ENCODE measurements at places on chromosomes 7 and 10. TPM values are rescaled to one million over a fixed set of nuclear protein-coding genes. Genes with fewer than 3 reads are reported as not detected.

DNA sequence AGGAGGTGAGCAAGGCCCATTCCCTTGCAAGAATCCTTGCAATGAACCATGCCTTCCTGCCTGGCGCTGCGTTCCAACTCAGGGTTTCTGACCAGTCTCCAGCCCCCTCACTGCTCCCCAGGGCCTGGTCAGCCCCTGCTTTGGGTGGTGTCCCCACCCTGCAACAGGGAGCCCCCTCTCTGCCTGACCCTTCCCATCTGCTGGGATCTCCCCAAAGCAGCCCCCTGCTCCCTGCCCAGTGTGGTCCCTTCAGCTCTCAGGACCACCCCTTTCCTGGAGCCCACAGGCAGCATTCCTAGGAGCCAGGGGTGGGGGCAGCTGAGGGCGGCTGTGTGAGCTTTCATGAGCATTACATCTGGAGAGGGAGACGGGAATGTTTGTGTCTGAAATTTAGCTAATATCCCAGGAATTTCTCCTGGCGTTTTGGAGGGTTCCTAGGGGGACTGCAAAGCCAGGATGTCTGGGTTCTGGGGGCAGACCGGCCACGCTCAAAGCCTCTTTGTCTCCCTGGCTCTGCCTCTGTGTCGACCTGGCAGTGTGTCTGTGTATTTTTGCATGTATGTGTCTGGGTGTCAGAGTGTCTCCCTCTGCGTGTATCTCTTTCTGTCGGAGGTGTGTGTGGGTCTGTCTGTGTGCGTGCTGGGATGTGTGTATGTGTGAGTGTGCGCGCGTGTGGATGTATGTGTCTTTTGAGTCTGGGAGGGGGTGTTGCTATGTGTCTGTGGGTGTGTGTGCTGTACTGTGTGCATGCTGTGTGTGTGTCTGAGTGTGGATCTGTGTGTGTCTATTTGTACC, 300.5 kb upstream of the ZMIZ1 start:
- no peak for DNase-seq

DNA sequence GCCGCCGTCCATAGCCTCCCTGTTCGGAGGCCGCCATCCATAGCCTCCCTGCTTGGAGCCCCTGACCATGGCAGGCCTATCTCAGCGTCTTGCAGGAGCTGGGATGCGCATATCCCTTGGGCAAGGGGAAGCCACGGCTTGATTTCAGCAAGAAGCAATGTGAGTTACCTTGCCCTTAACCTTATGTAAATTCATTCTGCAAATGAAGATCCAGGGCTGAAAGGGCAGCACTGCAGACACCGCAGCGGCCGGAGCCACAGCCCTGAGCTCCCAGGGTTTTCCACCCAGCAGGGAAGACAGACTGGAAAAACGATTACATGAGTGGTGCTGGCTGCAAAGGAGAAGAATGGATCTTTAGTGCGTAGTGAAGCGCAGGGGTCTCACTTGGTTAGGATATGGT, 95.8 kb downstream of the SEC61G start:
- DNase-seq: no peak

- DNase-seq: no peak
These were observed 775.1 kb downstream of the GATA3 start for GRCh38 chr10:8829592-8829991.

DNA sequence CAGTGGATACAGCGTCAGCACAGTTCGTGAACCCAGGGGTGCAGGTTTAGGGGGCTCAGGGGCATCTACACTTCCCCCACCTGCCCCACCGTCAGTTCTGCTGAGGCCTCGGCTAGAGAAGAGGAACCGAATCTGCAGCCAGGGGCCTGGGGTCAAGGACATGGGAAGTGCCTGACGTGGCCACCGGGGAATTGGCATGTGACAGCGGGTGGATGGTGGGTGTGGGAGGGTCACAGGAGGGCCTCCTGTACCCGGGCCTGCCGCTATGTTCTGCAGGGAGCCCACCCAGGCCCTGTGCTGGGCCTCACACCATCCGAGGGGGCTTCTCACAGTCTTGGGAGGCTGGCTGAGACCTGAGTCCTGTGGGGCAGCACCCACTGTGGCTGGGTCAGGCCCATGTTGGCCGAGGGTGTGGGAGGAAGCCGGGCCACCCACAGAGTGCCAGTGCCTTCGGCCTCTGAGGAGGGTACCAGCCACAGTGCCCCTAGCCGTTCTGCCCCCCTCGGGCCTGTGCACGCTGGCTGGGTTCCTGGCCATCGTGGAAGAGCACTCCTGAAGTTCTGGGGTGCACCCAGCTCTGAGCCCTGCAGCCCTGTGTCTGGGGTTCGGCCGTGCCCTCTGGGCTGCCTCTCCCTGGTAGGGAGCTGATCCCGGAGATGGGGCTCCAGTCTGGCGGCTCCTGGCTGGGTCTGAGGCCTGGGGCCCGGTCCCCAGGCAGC, 5.9 kb downstream of the TTYH3 start:
- peak; percentile 76 for DNase-seq

- no peak for DNase-seq
These were observed 27.1 kb downstream of the PARP12 start for GRCh38 chr7:140035400-140036223.

DNA sequence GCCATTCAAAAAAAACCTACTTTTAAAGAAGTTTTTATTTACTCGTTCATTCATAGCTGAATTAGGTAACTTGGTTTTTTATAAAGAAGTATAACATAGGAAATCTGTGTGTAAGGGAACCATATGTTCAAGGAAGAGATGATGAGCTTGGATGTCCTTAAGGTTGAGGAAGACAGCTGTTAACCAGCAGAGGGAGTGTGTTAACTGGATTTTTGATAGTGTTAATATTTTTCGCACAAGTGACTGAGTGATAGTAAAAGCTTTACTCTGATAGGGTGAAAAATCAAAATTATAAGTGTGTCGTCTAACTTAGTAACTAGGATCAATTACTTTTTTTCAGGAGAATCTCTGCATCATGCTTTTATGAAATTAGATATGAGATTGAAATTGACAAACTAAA, 134.7 kb downstream of the ARL5B start:
- no peak for DNase-seq

DNA sequence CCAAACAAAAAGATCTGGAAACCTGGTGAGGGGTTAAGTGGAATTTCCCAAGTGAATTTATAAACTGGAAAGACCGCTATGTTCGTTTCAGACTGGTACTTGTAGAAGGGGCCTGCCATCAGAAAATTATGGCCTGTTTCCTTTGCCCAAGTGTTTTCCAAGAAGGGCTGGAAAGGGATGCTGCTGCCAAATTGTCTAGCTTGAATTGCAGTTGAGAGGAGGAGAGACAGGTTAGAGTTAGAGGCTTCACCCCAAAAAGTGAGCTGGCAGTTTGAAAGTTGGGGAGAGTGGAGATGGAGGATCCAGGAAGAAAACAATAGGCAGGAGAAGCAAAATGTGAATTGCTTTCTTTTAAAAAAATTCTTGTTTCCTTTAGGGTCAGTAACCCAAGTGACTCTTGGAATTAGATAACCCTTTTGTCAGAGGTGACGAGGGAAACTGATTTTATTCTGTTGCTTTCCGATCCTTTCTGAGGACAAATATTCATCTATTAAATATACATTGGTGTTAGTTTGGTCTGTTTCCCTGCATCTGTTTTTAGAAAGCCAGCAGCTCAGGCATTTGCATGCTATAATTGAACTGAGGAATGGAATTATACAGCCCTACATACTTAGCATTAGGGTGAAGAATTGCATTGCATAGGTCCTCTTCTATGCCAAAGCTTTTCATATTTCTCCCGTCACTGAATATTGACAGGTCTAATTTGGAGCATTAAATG, 82.5 kb upstream of the PRR15 start:
- no peak for DNase-seq

GRCh38 chr7:96870185-96870584, 135.2 kb upstream of the DLX6 start:
- no peak for DNase-seq

DNA sequence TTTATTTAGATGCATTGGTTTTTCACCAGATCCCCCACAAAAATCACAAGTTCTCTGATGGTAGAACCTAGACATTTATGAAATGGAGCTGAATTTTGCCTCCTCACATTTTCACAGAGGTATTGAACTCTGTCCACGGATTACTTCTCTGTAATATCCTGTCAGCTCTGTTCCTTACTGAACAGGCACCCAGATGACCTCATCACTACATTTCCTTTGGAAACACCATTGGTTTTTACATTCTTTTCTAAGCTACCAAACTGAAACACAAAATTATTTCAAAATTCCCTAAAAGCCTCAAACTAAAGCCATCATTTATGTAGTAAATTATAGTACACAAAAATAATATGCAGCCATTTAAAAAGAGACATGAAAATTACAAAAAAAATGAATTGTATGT, 98.3 kb upstream of the KCNIP2 start:
- no peak for DNase-seq

GRCh38 chr10:73653701-73654100, 2.1 kb downstream of the SYNPO2L start:
- no peak for DNase-seq

DNA sequence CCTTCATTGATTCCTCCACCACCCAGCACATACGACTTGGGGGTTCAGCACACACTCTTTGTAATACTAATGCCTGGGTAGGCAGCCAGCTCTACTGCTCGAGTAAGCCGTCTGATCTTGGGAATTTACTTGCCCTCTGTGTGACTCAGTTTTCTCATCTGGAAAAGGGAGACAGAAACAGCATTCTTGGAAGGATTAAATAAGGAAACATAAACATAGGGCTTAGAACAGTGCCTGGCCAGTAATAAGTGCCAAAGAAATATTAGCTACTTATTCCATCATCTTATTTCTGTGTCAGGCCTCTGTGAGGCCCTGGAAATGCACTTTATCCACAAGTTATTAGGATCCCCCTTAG, 130.1 kb downstream of the TNS3 start:
- no peak for DNase-seq

- peak; percentile 78 for DNase-seq
These were observed at the start of gene MUC3A for GRCh38 chr7:100949227-100949932. MUC3A (plus strand) TSS chr7:100949534; CDS start chr7:100949625, 91 bp downstream.

- DNase-seq: no peak
These were observed 2.8 kb downstream of the MCU start for GRCh38 chr10:72694476-72695369.

- peak; percentile 12 for DNase-seq
These were observed 112.5 kb downstream of the GRID1 start for GRCh38 chr10:86254081-86254480.

GRCh38 chr7:30171766-30172447, 37.1 kb downstream of the MTURN start:
- DNase-seq: no peak

DNA sequence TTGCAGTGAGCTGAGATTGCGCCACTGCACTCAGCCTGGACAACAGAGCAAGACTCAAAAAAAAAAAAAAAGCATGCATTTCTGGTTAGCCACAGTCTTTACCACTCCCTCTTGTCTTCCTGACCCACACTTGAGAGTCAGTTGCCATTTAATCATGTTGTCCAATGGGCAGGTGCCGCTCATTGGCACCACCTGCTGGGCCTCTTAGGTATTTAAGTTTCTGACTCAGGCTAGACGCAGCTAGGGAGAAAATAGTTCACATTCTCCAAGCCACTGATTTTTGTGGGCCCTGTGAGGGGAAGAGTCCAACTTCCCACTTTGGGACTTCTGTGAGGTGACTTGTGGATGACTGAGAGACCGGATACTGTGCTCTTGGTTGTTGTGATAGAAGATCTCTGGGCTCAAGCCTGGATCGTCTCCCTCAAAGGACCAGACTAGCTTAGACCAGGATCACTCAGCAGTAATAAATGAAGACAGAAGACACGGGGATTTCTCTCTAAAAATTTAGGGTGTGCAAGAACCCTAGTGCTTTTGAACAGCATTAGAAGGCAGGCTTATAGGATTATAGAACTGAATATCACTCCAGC, 26.8 kb upstream of the SORCS3 start:
- DNase-seq: no peak

- DNase-seq: no peak
These were observed 331.5 kb downstream of the CXCL12 start for GRCh38 chr10:44053391-44053790.

DNA sequence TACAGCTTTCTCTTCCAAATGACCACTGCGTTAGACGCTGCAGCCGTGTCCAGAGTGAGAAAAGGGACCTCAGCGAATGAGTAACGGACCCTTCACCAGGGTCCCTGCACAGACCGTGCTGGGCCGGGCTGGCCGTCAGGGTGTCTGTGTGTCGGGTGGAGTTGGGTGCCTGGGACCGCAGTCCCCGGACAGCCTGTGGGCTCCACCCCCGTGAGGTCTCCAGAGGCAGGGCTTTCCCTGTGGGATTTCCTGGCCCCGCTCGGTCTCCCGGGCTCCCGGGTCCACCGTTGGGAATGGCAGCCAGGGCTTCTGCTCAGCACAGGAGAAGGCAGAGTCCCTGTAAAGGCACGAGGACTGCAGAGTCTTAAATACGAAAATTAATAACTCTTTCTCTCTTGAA, 509.7 kb downstream of the TCERG1L start:
- DNase-seq: no peak

GRCh38 chr10:24824124-24824523, 100.4 kb upstream of the ARHGAP21 start:
- no peak for DNase-seq

DNA sequence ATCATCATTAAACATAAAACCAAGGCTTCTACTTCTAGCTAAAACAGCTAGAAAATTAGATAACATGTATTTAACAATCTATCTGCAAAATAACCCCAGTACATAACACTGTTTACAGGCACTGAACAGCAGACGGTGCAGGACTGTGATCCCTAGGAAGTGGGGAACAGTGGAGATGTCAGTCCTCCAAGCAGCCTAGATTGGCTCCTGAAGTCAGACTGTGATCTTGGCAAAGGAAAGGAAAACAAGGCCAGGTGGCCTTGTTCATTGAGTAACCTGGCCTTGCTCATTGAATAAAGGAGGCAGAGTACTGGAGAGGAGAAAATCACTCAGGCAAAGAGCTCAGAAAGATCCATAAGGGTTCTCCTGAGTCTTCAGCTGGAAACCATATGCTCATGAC, 77.7 kb upstream of the DIP2C start:
- no peak for DNase-seq

GRCh38 chr10:120075349-120075748, 182.8 kb downstream of the SEC23IP start:
- no peak for DNase-seq

GRCh38 chr10:10394933-10395658, 622.6 kb upstream of the CELF2 start:
- no peak for DNase-seq

GRCh38 chr10:105950410-105950809, 1214.1 kb downstream of the SORCS1 start:
- peak; percentile 60 for DNase-seq

Gene RAMP3
- total RNA-seq: 5.8 TPM

Gene KIF5B
- 14.9 TPM for total RNA-seq

Gene ABCA13
- 1.0 TPM for total RNA-seq

Gene PLCE1
- 0.28 TPM for total RNA-seq

Gene AIMP2
- 22.9 TPM for total RNA-seq

Gene ITIH5
- 0.30 TPM for total RNA-seq

Gene IFIT1
- 9.6 TPM for total RNA-seq

Gene KCP
- total RNA-seq: 0.15 TPM

Gene GBX1
- total RNA-seq: not detected

Gene SLC39A12
- 0.08 TPM for total RNA-seq

Measured in left lobe of liver (tissue), 2 donors.